ENCODE measurements at places on chromosomes 1 and 21.

GRCh38 chr1:103075316-103076000, 32.9 kb downstream of the COL11A1 start:
- DNase-seq: no peak

DNA sequence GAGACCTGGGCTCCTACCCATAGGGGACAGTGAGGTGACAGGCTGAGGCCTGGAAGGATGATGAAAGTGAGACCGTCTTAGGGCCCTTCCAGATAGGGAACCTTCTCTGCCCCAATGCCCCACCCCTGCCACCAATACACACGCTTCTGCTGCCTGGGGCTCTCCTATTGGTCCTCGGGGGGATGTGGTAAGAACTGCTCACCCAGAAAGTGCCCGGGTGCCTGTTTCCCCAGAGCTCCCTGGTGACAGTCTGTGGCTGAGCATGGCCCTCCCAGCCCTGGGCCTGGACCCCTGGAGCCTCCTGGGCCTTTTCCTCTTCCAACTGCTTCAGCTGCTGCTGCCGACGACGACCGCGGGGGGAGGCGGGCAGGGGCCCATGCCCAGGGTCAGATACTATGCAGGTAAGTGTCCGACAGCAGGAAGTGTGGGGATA, 948 bp downstream of the SEMA4A start:
- peak; percentile 46 for DNase-seq

GRCh38 chr1:59055908-59056719, 240.8 kb upstream of the FGGY start:
- no peak for DNase-seq

DNA sequence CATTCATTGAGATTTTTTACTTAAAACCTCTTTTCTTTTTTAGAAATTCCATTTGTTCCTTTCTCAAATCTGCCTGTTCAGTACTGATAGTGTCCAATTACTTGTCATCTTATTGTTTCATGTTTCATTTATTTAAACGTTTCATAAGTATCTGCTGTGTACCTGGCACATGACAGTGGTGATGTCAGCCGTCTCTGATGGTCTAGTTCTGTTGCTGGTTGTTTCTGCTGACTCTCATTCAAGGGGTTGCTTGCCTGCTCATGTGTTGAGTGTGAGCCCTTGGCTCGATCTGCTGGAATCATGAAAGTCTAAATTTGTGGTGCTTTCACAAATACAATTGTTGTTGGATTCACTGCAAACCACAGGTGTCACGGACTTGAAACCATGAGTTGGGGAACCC, 25.5 kb upstream of the C2CD2 start:
- DNase-seq: no peak

GRCh38 chr1:91948097-91948496, 1.1 kb upstream of the BRDT start:
- no peak for DNase-seq

- no peak for DNase-seq
These were observed 19.5 kb downstream of the MAP7D1 start for GRCh38 chr1:36175137-36176095.

- DNase-seq: no peak
These were observed 118.3 kb downstream of the NOS1AP start for GRCh38 chr1:162187687-162188276.

DNA sequence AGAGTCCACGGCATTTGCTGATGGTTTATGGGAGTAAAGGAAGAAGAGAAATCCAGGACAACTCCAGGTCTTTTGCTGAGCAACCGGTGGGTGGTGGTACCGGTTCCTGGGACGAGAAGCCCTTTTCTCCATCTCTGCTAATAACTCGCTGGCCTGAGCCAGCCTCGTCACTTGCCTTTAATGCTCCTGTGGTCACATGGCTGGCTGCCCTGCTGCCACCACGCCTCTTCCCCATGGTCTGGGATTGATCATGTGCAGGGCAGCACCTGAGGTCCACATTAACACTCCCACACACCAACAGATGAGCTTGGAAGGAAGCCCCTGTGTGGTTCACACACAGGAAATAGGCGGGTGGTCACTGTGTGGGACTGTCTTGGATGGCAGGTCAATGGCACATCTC, 10.3 kb upstream of the ETS2 start:
- no peak for DNase-seq

- peak; percentile 49 for DNase-seq
These were observed 7.9 kb downstream of the SORT1 start for GRCh38 chr1:109389638-109390341.

- no peak for DNase-seq
These were observed 28.1 kb downstream of the TNFRSF8 start for GRCh38 chr1:12091191-12091590.

GRCh38 chr1:93304716-93305138, 41.0 kb upstream of the DR1 start:
- peak; percentile 66 for DNase-seq

DNA sequence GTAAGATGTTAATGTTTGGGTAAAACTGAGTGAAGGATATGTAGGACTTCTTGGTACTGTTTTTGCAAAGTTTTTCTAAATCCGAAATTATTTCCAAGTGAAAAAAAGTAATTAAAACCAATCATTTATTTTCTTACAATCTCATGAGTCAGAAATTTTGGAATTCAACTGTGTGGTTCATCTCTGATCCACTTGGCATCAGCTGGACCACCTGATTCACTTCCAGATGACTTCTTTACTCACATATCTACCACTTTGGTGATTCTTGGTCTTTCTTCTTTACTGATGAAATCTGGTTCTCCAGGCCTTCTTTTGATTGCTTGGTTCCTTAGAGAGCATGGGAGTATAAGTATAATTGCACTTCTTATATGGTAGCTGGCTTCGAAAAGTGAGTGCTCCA, 254.9 kb upstream of the CACYBP start:
- DNase-seq: no peak

GRCh38 chr1:6459850-6460265, 6.1 kb downstream of the TNFRSF25 start:
- DNase-seq: no peak

- no peak for DNase-seq
These were observed 6.2 kb downstream of the FBXO2 start for GRCh38 chr1:11648039-11648438.

DNA sequence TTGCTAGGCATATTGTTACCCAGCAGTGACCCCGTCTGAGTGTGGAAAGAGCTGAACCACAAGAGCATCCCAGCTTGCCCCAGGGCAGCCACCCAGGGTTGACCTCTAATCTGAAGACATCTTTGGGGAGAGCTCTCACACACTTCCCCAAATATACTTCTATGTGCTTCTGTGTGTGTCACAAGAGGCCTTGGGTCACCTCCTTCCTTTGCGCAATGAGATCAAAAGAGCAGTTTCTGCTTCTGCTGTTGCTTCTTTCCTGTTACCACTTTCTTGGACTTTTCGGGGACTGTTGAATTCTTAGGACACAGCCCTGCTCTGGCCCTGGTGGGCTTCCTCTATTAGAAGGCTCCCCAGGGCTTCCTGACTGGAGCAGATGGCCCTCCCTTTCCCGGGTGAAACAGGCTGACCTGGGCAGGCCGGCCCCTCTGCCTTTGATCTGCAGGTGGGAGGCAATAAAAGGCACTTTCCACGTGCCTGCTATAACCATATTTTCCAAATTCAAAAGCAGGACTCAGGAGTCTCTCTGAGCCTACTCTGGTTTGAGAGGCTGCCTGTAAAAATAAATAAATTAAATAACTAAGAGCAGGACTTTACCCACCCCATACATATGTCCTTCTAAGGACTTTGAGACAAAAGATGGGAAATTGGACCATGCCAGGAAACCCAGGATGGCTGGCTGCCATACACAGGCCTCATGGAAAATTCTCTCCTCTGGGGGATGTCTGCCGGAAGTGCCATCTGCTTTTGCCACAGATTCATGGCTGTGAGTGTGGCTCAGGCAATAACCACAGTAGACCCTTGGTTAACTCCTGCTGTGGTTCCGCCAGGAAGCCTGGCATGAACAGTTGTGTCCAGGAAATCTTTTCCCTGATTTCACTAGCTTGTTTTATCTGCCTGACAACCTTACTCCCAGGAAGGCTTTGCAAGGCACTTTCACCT, 28.3 kb upstream of the RCSD1 start:
- DNase-seq: peak; percentile 27

DNA sequence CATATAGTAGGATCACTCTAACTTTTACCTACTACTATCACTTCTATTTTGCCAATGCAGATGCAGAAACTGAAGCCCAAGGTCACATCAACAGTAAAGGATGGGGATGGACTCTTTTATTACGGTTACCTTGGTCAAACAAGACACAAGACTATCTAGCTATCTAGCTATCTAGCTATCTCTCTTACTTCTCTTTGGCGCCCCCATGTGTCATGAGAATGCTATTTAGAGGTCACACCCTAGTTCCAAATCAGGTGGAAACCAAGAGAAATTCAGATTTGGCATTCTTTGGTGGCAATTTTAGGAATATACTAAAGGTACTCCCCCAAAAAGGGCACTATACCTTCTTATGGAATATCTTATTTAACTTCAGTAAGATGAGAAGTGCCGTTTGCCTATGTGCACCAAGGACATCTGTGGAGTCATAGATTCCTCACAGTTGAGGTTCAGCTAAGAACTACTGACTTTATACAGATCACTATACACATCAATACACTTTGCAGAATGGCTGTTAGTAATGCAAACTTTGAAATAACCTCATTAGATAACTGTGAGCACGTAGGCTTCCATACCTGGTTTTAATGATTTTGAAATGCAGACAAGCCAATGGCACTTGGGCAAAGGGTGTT, 6.7 kb downstream of the ZNF648 start:
- DNase-seq: no peak

DNA sequence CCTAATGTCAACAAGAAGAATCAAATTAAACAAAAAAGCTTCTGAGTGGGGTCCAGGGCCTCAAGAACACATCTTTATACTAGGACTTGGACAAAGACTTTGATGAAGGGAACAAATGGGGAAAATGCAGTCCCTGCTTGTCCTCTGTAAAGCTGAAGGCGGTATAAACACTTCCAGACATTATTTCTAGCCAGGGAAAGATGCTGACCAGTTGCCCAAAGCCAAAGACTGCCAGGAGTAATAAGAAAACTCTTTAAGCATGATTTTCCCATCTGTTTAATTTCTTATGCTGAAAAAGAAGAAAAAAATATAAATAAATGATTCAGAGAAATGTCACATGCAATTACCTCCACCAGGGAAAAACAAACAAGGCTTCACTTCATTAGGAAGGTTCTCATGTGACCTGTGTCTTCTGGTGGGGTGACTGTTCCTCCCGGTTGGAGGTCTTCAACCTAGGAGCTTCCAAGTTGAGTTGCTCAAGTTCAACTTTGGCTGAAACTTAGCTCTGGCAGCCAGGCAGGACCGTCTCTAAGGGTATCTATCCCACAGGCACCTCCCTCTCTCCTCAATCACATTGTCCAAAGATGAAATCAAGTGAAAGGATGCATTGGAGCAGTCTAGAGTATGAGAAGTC, 65.2 kb upstream of the KCNE2 start:
- DNase-seq: no peak

- DNase-seq: peak; percentile 2
These were observed 13.2 kb downstream of the FCER1A start for GRCh38 chr1:159315381-159315780.

DNA sequence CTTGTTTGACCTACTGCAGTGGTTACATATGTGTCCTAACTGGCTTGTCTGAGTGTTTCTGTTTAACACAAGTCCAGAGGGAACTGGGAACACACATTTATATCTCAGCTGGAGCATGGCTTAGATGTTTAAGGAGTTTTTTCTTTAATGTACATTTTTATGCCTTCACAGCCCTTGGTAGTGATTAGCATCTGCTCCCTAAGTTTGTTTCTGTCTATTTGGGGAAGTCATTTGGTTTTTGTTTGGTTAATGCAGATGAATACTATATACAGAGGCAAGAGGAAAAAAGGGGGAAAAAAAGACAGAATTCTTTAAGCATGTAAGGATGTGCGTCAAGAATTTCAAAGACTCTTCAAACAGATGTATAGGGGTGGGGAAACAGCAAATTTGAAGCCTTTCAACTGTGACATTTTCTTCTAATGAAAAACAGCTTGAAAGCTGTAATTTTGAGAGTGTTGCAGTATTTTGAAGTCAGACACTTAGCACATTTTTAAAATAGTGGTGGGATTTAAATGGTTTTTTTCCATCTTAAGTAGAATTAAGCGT, 15.4 kb downstream of the MACO1 start:
- no peak for DNase-seq

- no peak for DNase-seq
These were observed 31.9 kb downstream of the FAM163A start for GRCh38 chr1:179775009-179775408.

- no peak for DNase-seq
These were observed 480.2 kb upstream of the C1orf87 start for GRCh38 chr1:60553730-60554129.

DNA sequence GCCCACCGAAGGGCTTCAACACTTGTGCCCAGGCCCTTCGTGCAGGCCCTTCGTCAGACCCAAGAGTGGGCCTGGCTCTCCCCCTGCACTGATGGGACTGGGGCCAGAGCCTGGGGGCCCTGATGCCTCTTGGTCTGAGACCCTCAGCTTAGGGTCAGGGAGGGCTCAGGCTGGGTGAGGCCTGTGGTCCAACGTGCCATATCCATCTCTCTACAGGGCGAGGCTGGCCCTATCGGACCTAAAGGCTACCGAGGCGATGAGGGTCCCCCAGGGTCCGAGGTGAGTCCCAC, 15.6 kb downstream of the COL6A1 start:
- DNase-seq: no peak

- DNase-seq: no peak
These were observed 1.1 kb downstream of the FOXO6 start for GRCh38 chr1:41362357-41362721.

GRCh38 chr1:192513697-192514096, 61.9 kb upstream of the RGS1 start:
- DNase-seq: no peak

DNA sequence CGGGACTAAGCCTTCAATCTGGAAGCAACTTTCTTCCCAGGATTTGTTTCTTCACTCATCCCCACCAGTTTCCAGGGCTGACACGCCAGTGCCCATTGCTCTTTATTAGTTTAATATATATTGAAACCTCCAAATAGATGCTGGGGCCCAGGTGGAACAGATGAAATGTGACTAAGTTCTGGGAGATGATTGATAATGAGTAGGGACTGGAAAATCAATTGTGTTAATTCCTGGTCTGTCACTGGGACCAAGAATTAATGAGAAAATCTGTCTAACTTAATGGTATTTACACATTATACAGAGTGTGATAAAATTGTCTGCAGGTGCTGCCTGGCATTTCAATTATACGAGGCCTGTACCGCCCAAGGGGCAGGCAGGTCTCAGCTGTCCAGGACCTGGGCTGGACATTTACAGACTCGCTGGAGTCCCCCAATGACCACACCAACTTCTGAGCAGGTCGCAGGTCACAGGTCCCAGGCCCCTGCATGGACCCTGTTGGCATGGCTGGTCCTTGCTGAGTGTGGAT, 35.8 kb downstream of the UBIAD1 start:
- DNase-seq: no peak

DNA sequence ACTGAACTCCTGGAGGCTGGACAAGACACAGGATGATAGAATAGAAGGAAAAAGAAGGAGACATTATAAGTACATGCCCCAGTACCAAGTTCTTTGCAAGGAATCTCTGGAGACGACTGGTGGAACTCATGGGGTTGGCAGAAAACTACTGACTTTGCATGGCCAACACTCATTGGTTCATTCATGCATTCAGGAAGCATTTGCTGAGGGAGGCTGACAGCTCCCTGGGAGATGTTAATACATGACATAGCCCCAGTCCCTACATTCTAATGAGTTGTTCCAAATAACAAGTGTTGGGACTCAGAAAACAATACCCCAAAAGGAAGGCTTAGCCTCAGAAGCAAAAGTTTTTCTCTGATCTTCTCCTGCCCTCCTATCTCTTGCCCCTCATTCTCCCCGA, 172.8 kb upstream of the IRF2BP2 start:
- no peak for DNase-seq

All from bone marrow (tissue), 2 donors.